ENCODE measurements at places on chromosomes 6 and 20.

GRCh38 chr6:165621940-165622339 is 41.1 kb downstream of the PDE10A start:
- H3K36me3 ChIP-seq: no peaks in the 10 kb centered on the region
- no peak overlapping the region for H3K4me3 ChIP-seq
- no peak overlapping the region for H3K27ac ChIP-seq
- H3K4me1 ChIP-seq: no peaks in the 10 kb centered on the region

DNA sequence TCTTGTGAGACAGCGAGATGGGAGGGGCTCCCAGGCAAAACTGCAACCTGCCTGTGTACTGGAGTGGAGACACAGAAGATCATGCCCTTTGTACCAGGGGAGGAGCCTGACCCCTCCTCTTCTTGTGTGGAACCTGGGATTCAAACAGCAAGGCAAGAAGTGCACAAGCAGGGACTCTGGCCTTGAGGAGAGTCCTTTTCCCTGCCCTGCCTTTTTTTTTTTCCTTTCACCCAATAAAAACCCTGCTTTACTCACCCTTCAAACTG is 251.8 kb upstream of the OPRM1 start:
- H3K27ac ChIP-seq: no peak overlapping the region
- H3K36me3 ChIP-seq: no peaks in the 10 kb centered on the region
- no peaks in the 10 kb centered on the region for H3K27me3 ChIP-seq
- DNase-seq: no peak
- no peaks in the 10 kb centered on the region for H3K4me1 ChIP-seq

GRCh38 chr6:31737315-31737990 is 1.1 kb upstream of the CLIC1 start:
- DNase-seq: peak; percentile 68
- no peak overlapping the region for H3K4me3 ChIP-seq
- H3K27me3 ChIP-seq: no peaks in the 10 kb centered on the region
- H3K4me1 ChIP-seq: peaks cover 25% of the 10 kb centered on the region
- peak overlapping the region; percentile 42 for H3K27ac ChIP-seq

DNA sequence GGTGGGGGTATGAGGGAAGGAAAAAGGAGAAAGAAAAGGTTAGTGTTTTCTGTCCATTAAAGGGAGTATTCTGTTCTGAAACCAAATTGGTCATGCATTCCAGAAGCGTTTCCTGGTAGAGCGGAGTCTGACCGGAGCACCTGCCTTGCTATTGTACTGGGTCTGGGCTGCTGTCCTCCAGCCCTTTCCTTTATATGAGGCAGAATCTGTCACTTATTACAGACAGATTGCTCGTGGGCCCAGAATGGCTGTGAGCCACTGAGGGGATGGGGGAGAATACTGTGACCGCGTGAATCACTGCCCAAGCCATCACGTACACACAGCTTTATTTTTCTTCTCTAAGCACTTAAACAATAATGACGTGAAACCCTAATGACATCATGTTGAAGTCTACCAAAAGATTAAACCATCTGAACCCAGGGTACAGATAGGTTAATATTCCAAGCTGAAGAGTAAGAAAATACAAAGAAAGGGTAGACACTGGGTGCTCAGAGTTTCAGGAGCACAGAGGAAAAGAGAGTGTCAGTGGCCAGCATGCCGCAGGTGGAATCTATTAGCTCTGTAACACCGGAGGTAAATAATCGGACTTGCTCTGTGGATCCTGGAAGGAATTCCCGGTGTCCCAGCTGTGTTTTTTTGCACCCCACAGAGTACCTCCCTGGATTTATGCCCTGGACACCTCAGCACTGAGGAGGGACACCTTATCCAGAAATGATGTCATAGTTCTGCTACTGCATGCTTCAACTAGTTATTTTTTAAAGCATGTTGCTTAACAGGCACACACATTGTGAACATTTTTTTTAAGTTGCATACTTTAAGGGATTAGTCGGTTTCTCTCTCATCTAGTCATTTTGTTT is 573.3 kb downstream of the PKHD1 start:
- H3K4me3 ChIP-seq: no peak overlapping the region
- DNase-seq: no peak
- no peaks in the 10 kb centered on the region for H3K27me3 ChIP-seq
- no peak overlapping the region for H3K27ac ChIP-seq
- no peaks in the 10 kb centered on the region for H3K4me1 ChIP-seq

DNA sequence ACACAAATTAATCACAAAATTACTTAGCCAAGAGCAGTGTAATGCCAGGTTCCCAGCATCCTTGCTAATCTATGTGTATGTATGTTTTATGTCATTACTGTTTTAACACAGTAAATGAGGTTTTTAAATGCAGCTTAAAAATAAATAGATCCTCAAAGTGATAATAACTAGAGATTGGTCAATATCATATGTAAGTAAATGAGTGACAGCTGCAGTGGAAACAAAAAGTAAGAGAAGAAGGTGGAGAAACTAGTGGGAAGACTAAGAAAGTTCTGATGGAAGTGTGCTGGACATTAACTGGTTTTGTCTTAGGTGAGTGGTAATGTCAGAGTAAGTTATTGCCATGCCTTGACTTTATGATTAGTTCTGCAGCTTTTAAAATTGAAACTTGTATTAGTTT is 1.9 kb upstream of the GJB7 start:
- no peak overlapping the region for H3K4me3 ChIP-seq
- peaks cover 10% of the 10 kb centered on the region for H3K4me1 ChIP-seq
- DNase-seq: no peak
- no peaks in the 10 kb centered on the region for H3K27me3 ChIP-seq

DNA sequence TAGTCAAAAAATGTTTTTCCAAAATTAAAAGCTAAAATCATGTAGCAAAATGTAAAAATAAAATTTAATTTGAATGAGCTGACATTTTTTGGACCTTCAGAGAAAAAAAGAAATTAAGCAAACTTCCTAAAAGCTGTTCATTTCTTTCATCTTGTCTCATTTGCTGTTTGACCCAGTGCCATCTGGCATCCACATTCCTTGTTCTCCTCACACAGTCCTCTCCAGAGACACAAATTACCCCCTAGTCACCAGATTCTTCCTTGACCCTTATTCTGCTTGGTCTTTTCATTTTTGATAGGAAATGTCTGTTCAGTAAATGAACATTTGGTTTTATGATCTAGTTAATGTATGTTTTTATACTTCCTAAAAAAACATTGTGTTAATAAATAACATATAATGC is 55.2 kb downstream of the HDDC2 start:
- H3K27me3 ChIP-seq: no peaks in the 10 kb centered on the region
- no peak for DNase-seq
- no peak overlapping the region for H3K27ac ChIP-seq
- no peaks in the 10 kb centered on the region for H3K4me1 ChIP-seq
- no peaks in the 10 kb centered on the region for H3K36me3 ChIP-seq

GRCh38 chr6:93177918-93178317 is 241.4 kb downstream of the EPHA7 start:
- H3K36me3 ChIP-seq: no peaks in the 10 kb centered on the region
- DNase-seq: no peak
- no peaks in the 10 kb centered on the region for H3K4me1 ChIP-seq
- H3K27me3 ChIP-seq: no peaks in the 10 kb centered on the region
- no peak overlapping the region for H3K27ac ChIP-seq

Measured in mesendoderm (in vitro differentiated cells).